ENCODE measurements at places on chromosomes 5 and 9. TPM values are rescaled to one million over a fixed set of nuclear protein-coding genes. Genes with fewer than 3 reads are reported as not detected.

Gene IL3
- not detected for polyA plus RNA-seq

Gene CCDC183
- polyA plus RNA-seq, result 0.29 TPM

Gene ITGA1
- 22.3 TPM for polyA plus RNA-seq

Gene GRXCR2
- polyA plus RNA-seq, result not detected

Gene GMCL2
- not detected for polyA plus RNA-seq

Gene CD180
- not detected for polyA plus RNA-seq

Gene DBN1
- 187 TPM for polyA plus RNA-seq

Gene ADAMTSL2
- polyA plus RNA-seq, result not detected

Gene PCDHB13
- 0.26 TPM for polyA plus RNA-seq

Gene PCDHB2
- polyA plus RNA-seq, result 0.46 TPM

Gene DMRT3
- polyA plus RNA-seq, result not detected

Gene HTR1A
- not detected for polyA plus RNA-seq

Gene NEUROG1
- not detected for polyA plus RNA-seq

Gene CAMK4
- polyA plus RNA-seq, result 2.6 TPM

Gene RANBP3L
- polyA plus RNA-seq, result not detected

Gene FIBCD1
- 12.2 TPM for polyA plus RNA-seq

Gene PPP3R2
- not detected for polyA plus RNA-seq

- no peaks in the 10 kb centered on the region for H3K36me3 ChIP-seq
- H3K27ac ChIP-seq, result no peak overlapping the region
- H3K4me3 ChIP-seq, result no peak overlapping the region
- DNase-seq, result peak; percentile 11
- H3K27me3 ChIP-seq, result peaks cover 27% of the 10 kb centered on the region
These were observed 2.5 kb upstream of the PIP5K1B start for GRCh38 chr9:68702493-68702892.

- H3K27ac ChIP-seq, result no peak overlapping the region
- H3K27me3 ChIP-seq, result no peaks in the 10 kb centered on the region
- no peaks in the 10 kb centered on the region for H3K36me3 ChIP-seq
- no peak for DNase-seq
These were observed 82.9 kb downstream of the SGCD start for GRCh38 chr5:156409834-156410233.

DNA sequence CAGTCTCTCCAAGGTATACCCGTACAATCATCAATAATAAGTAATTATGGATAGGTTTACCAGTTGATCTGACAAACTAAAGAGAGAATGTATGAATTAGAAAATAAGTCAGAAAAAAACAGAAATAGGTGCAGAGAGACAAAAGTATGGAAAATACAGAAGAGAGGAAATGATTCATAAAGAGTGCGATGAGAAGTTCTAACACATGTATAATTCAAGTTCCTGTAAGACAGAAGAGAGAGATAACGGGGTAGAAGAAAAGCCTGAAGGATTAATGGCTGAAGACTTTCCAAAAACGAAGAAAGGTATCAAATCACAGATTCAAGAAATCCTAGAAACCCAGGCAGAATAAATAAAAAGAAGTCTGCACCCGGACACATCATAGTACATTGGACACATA, 16.2 kb upstream of the SMU1 start:
- no peaks in the 10 kb centered on the region for H3K27me3 ChIP-seq
- no peak overlapping the region for H3K27ac ChIP-seq
- no peak overlapping the region for H3K4me3 ChIP-seq

DNA sequence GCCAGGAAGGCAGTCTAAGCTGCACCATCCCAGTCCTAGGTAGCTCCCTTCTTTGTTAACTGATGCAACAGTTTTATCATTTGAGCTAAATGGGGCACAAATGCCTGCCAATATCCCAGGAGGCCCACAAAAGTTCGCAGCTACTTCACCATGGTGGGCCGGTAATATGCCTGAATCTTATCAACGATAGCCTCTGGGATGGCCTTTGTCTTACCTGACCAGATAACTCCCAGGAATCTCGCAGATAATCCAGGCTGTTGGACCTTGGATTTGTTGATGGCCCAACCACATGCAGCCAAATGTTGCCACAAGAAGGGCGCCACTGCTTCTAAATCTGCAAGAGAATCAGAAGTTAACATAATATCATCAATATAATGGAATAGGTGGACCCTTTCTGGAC, 83.8 kb upstream of the ATP10B start:
- H3K36me3 ChIP-seq, result no peaks in the 10 kb centered on the region
- no peak overlapping the region for H3K27ac ChIP-seq
- H3K27me3 ChIP-seq, result no peaks in the 10 kb centered on the region
- no peaks in the 10 kb centered on the region for H3K4me1 ChIP-seq
- no peak for DNase-seq

DNA sequence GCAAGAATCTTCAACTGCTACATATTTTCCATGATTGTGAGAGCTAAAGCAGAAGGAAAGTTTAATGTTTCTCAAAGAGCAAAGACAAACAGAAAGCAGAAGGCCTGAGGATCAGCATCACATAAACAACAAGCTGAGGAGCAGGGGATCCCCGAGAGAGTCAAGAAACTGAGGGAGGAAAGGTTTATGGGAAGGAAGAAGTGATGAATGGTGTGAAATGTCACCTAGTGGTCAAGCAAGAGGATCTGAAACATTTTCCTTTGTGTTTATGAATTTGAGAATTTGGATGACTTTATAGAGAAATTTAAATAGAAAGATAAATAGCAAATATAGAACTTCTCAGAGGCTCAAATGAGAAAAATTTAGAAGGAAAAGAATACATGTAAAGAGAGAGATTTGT, 481.9 kb downstream of the CHSY3 start:
- no peaks in the 10 kb centered on the region for H3K36me3 ChIP-seq
- H3K27me3 ChIP-seq, result no peaks in the 10 kb centered on the region
- H3K27ac ChIP-seq, result no peak overlapping the region
- H3K4me3 ChIP-seq, result no peak overlapping the region
- no peak for DNase-seq

GRCh38 chr5:115087951-115088350, 81.8 kb downstream of the TRIM36 start:
- no peak overlapping the region for H3K27ac ChIP-seq
- H3K36me3 ChIP-seq, result no peaks in the 10 kb centered on the region
- DNase-seq, result no peak
- H3K27me3 ChIP-seq, result peaks cover 1% of the 10 kb centered on the region

GRCh38 chr5:145101246-145101645, 733.9 kb downstream of the PRELID2 start:
- no peaks in the 10 kb centered on the region for H3K36me3 ChIP-seq
- no peak for DNase-seq
- H3K27me3 ChIP-seq, result no peaks in the 10 kb centered on the region

DNA sequence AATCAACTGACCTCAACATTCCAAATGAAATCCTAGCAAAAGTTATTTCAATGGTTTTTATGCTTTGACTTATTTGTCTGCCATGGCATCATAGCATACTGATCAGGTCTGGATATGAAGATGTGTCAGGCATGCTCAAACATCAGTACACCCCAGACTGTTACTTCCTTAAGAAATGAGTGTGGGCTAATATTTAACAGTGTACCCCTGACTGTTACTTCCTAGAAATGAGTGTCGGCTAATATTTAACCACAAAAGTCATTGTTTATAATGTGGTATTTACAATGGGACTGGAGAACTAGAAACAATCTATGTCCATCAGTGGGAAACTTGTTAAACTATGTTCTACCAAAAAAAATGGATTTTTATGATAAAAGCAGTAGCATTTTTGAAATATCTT, 38.1 kb upstream of the HNRNPA0 start:
- no peak overlapping the region for H3K4me3 ChIP-seq
- H3K36me3 ChIP-seq, result no peaks in the 10 kb centered on the region
- H3K4me1 ChIP-seq, result no peaks in the 10 kb centered on the region
- no peak for DNase-seq
- no peaks in the 10 kb centered on the region for H3K27me3 ChIP-seq

- H3K27ac ChIP-seq, result no peak overlapping the region
- H3K27me3 ChIP-seq, result no peaks in the 10 kb centered on the region
These were observed 49.0 kb downstream of the STARD4 start for GRCh38 chr5:111463311-111463710.

GRCh38 chr5:96579711-96580110, 82.5 kb upstream of the CAST start:
- H3K27me3 ChIP-seq, result no peaks in the 10 kb centered on the region
- H3K4me3 ChIP-seq, result no peak overlapping the region
- DNase-seq, result no peak
- no peaks in the 10 kb centered on the region for H3K36me3 ChIP-seq
- H3K4me1 ChIP-seq, result peaks cover 6% of the 10 kb centered on the region

- H3K4me3 ChIP-seq, result no peak overlapping the region
- H3K36me3 ChIP-seq, result peaks cover 52% of the 10 kb centered on the region
- DNase-seq, result no peak
- H3K27ac ChIP-seq, result no peak overlapping the region
These were observed 23.6 kb upstream of the MYORG start for GRCh38 chr9:34400275-34400674.

- H3K4me3 ChIP-seq, result no peak overlapping the region
- no peaks in the 10 kb centered on the region for H3K36me3 ChIP-seq
- peak; percentile 71 for DNase-seq
- no peak overlapping the region for H3K27ac ChIP-seq
- H3K27me3 ChIP-seq, result no peaks in the 10 kb centered on the region
- H3K4me1 ChIP-seq, result no peaks in the 10 kb centered on the region
These were observed 778.3 kb downstream of the PRELID2 start for GRCh38 chr5:145056800-145057199.

GRCh38 chr9:123120131-123120530, 86.7 kb downstream of the GPR21 start:
- H3K4me1 ChIP-seq, result peaks cover 2% of the 10 kb centered on the region
- no peak overlapping the region for H3K27ac ChIP-seq
- H3K36me3 ChIP-seq, result no peaks in the 10 kb centered on the region
- H3K4me3 ChIP-seq, result no peak overlapping the region
- no peaks in the 10 kb centered on the region for H3K27me3 ChIP-seq

GRCh38 chr9:98101868-98102273, 17.2 kb downstream of the TRIM14 start:
- no peak overlapping the region for H3K27ac ChIP-seq
- peak; percentile 17 for DNase-seq
- no peak overlapping the region for H3K4me3 ChIP-seq
- peaks cover 1% of the 10 kb centered on the region for H3K36me3 ChIP-seq
- H3K27me3 ChIP-seq, result no peaks in the 10 kb centered on the region

DNA sequence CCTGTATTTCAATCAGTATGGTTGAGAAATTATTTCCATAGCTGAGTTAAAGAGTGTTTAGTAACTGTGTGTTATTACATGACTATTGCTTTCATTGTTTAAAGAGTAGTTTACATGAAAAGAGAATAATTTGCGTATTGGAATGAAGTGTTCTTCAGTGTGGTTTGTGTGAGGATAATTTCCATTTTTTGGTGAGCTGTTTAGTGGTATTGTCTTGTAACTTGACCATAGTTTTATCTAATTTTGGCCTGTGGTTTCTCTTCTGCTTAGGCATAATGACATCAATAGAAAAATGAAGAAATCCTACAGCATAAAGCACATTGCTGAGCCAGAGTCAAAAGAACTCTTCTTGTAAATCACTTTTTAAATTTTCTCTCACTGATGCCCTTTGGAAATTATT, 151.2 kb downstream of the SNCAIP start:
- H3K36me3 ChIP-seq, result no peaks in the 10 kb centered on the region
- peak; percentile 87 for DNase-seq
- no peak overlapping the region for H3K4me3 ChIP-seq
- H3K27ac ChIP-seq, result no peak overlapping the region
- peaks cover 1% of the 10 kb centered on the region for H3K4me1 ChIP-seq
- H3K27me3 ChIP-seq, result no peaks in the 10 kb centered on the region

DNA sequence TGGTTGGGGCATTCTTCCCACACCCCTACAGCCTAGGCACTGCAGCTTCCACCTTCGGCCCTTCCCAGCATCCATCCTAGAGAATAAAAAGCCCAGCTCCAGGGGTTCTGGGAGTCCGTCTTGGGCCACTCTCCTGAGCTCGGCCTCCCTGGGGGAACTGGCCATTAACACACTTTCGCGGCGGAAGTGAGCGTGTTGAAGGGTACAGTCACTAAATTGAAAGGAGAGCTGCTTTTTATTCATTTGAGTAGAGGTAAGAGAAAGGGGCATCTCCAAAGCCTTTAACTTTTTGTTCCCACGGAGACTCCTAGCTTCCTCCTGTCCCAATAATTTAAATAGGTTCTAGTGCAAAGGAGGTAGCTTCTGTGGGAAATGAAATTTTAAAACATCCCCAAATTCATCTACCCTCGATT, 31.0 kb upstream of the NFIB start:
- H3K27ac ChIP-seq, result no peak overlapping the region
- H3K4me1 ChIP-seq, result peaks cover 2% of the 10 kb centered on the region
- no peaks in the 10 kb centered on the region for H3K36me3 ChIP-seq
- no peak overlapping the region for H3K4me3 ChIP-seq
- peaks cover 97% of the 10 kb centered on the region for H3K27me3 ChIP-seq
- no peak for DNase-seq

GRCh38 chr5:87944553-87945285, 323.9 kb downstream of the TMEM161B start:
- H3K36me3 ChIP-seq, result no peaks in the 10 kb centered on the region
- H3K4me1 ChIP-seq, result no peaks in the 10 kb centered on the region
- no peak overlapping the region for H3K27ac ChIP-seq

GRCh38 chr9:19162026-19162366, 34.7 kb upstream of the PLIN2 start:
- no peak for DNase-seq
- peaks cover 6% of the 10 kb centered on the region for H3K4me1 ChIP-seq
- peak overlapping the region; percentile 55 for H3K27ac ChIP-seq

DNA sequence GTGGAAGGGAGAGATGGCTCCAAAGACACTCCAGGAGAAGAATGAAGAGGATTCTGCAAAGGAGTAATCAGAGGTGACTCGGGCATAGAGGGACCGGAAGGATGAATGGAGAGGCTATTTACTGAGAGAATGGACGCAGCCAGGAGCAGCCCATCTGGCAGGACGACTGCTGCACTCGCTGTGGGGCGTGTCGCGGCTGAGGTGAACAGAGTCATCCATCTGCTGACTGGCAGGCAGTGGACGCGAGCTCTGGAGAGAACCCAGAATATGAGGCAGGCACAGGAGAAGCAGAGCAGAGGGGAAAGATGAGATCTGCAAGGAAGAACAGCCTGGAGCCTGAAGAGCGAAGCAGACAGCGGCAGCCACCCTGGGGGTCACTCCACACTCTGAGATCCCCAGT, 16.4 kb downstream of the FGF1 start:
- H3K27me3 ChIP-seq, result peaks cover 1% of the 10 kb centered on the region
- peaks cover 16% of the 10 kb centered on the region for H3K4me1 ChIP-seq
- H3K36me3 ChIP-seq, result no peaks in the 10 kb centered on the region
- DNase-seq, result no peak
- no peak overlapping the region for H3K4me3 ChIP-seq

GRCh38 chr9:91119142-91119541, 242.6 kb downstream of the AUH start:
- H3K4me3 ChIP-seq, result peak overlapping the region; percentile 19
- H3K4me1 ChIP-seq, result peaks cover 21% of the 10 kb centered on the region
- H3K27me3 ChIP-seq, result no peaks in the 10 kb centered on the region
- peak; percentile 77 for DNase-seq
- H3K27ac ChIP-seq, result peak overlapping the region; percentile 99

- no peaks in the 10 kb centered on the region for H3K27me3 ChIP-seq
- H3K4me1 ChIP-seq, result no peaks in the 10 kb centered on the region
- peaks cover 59% of the 10 kb centered on the region for H3K36me3 ChIP-seq
These were observed 35.6 kb downstream of the IL6ST start for GRCh38 chr5:55959208-55959607.

- DNase-seq, result peak; percentile 66
- no peak overlapping the region for H3K4me3 ChIP-seq
- peaks cover 10% of the 10 kb centered on the region for H3K4me1 ChIP-seq
These were observed 10.0 kb upstream of the SEPTIN8 start for GRCh38 chr5:132787076-132787475.

GRCh38 chr5:31825518-31826068, 186.7 kb downstream of the PDZD2 start:
- no peak overlapping the region for H3K27ac ChIP-seq
- H3K27me3 ChIP-seq, result peaks cover 25% of the 10 kb centered on the region
- no peaks in the 10 kb centered on the region for H3K4me1 ChIP-seq
- DNase-seq, result peak; percentile 59
- H3K4me3 ChIP-seq, result no peak overlapping the region
